ENCODE measurements at places on chromosomes 13 and 19.

DNA sequence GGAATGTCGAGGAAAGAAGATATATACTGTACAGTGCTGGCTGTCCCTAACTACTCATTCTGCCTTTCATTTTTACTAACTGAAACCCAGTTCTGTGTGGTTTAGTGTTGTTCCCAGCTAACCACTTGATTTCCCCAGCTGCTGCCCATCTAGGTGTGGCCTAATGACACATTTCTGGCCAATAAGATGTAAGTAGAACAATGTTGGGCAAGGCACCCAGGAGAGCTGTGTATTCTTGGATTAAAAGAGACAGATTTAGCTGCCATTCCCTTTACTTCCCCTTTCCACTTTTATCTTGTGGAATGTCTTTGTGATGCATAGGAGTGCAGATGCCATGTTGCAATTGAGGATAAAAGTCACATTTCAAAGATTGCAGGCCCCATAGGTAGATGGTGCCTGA, 28.3 kb upstream of the PCDH9 start:
- DNase-seq, result no peak

DNA sequence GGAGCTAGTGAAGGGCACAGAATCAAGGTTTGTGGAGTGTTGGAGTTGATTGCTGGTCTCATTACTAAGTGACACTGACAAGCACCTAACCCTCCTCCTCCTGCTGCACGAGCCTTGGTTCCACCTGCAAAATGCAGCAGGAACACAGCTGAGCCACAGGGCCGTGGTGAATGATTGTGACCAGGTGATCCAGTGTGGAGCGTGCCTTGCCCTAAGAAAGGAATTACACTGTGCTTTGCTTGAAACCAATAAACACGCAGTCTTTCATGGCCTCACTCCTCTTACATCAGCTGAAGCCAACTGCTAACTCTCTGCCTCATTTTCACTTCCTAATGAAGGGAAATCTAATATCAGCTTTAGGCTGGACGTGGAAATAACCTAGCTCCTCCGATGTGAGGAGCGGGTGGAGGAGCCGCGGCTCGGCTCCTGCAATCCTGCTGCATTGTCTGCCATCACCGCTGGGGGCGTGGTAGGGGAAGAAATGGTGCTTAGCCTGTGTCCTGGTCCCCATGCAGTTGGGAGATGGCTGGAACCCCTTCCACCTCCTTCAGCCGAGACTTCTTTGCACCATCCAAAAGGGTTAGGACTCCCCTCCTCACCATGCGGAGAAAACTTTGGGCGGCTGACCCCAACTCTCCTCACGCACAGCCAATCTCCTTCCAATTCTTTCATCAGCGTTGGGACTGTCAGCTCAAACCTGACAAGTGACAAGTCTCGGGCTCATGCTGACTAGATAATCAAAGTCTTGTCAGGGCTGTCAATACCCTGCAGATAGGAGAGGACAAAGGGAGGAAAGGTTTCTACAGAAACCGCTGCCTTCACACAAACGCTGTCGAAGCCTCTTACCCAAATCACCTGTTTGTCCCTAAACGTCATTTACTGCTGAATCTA, 427.9 kb downstream of the ZNF536 start:
- peak; percentile 69 for DNase-seq

DNA sequence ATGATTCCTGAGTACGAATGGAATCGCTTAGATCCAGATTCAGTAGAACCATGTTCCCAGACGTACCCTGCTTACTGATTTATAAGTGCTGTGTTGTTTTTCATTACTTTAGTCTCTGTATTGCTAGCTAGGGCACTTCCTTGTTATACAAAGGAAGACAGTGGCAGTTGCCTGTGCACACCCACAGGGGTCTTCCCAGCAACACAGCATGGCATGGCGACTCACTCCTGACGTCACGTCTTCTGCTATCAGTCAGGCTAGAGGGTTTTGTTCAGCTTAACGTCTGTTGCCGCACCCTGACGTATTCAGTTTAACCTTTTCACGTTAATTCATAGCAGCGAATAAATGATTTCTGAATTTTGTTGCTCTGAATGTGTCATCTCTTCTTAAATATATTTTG, 295.1 kb downstream of the MYO16 start:
- no peak for DNase-seq

- no peak for DNase-seq
These were observed 16.8 kb downstream of the ZNF586 start for GRCh38 chr19:57786286-57786685.

- no peak for DNase-seq
These were observed 50.7 kb upstream of the USP29 start for GRCh38 chr19:57068921-57069697.

All from COLO829 (cell line).